ENCODE measurements at places on chromosomes 3 and 15.
A peak's percentile ranks its signal among the peaks of the same experiment; 100 is the strongest.

- no peak for DNase-seq
Measured at GRCh38 chr3:10509325-10509724, 3.9 kb upstream of the ATP2B2 start.

- DNase-seq: no peak
Measured at GRCh38 chr3:146557745-146558144, 13.3 kb upstream of the PLSCR1 start.

DNA sequence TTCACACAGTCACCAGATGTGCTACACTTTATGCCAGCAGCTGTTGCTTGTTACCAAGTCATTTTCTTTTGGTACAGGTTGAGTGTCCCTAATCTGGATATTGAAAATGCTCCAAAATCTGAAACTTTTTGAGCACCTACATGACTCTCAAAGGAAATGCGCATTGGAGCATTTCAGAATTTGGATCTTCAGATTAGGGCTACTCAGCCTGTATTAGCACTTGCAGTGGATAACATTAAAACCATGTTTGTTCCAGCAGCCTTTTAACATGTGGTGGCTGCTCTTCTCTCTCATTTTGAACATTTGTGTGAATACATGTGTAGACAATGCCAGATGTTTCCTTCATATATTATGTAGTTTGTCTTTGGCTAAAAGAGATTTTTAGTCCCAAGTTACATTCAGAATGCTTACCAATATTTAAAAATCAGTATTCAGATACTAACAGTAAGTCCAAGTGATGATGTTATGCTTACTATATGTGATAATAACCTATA is 230.9 kb upstream of the UBE2E1 start:
- DNase-seq: no peak

GRCh38 chr3:120331076-120331475 is 18.1 kb downstream of the LRRC58 start:
- no peak for DNase-seq

GRCh38 chr3:149330609-149331331 is 2.7 kb downstream of the TM4SF18 start:
- no peak for DNase-seq

GRCh38 chr3:46729038-46729437 is 11.4 kb upstream of the PRSS50 start:
- DNase-seq: no peak

DNA sequence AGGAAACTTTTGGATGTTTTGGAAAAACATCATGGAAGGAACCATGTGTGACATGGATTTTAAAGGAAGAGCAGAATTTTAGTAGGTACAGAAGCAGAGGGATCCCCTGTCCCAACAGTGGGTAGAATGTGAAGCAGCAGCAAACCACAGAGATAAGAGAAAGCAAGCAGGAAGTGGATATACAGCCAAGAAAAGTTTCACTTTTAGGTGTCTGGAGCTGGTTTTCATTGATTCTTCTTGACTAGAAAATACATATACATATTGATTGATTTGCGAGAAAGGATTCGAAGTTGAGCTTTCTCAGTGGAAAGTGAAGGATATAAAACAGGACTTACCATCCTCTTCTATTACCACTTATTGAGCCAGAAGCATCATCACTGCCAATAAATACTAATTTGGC is 133.5 kb downstream of the KCNMB2 start:
- DNase-seq: no peak

GRCh38 chr3:38573556-38573955 is 75.9 kb downstream of the SCN5A start:
- DNase-seq: no peak

DNA sequence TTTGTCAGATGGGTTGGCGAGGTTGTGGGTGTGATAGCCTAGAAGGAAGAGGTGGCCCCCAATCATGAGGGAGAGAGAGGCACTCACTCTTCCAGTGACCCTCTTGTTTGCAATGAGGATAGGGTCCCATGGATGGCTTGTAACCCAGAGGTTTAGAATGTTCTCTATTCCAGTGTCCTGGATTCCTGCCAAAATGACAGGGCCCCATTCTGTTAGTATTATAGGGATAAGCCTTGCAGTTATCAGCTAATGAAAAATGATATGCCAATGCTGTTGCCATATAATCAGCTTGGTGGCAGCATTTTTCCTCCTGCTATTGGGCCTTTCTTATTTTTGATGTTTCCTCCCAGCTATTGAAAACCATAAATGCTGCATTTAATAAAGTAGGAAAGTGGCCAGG is 23.3 kb upstream of the SENP7 start:
- no peak for DNase-seq

- DNase-seq: no peak
Measured at GRCh38 chr3:72891053-72891855, 3.4 kb downstream of the GXYLT2 start.

GRCh38 chr3:23170291-23170690 is 32.8 kb upstream of the UBE2E2 start:
- no peak for DNase-seq

- no peak for DNase-seq
Measured at GRCh38 chr15:66883284-66883911, 181.4 kb downstream of the SMAD6 start.

- no peak for DNase-seq
Measured at GRCh38 chr15:60721257-60721626, 242.3 kb upstream of the ICE2 start.

DNA sequence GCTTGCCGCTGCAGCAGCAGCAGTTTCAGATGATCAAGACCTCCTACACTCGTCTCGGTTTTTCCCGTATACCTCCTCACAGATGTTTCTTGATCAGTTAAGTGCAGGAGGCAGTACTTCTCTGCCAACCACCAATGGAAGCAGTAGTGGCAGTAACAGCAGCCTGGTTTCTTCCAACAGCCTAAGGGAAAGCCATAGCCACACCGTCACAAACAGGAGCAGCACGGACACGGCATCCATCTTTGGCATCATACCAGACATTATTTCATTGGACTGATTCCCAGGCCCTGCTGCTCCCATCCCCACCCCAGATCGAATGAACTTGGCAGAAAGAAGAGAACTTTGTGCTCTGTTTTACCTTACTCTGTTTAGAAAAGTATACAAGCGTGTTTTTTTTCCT is 17.6 kb downstream of the CALML4 start:
- DNase-seq: no peak

DNA sequence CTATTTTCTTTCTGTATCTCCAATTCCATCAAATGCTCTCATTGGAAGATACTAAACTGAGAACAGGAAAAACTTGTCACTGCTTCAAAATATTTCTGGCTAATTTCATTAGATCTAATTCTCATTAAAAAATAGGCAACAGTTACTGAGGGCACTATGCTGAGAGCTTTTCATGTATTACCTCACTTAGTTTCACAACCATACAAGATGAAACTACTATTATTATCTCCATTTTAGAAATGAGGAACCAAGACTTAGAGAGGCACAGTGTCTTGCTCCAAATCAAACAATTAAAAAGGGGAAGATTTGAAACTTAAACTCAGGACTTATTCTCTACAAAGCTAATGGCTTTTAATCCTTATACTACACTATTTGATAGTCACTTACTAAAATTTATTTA is 7.2 kb upstream of the OTOL1 start:
- DNase-seq: no peak

- DNase-seq: peak; percentile 14
Measured at GRCh38 chr15:56207092-56207491, 36.6 kb downstream of the RFX7 start.

- DNase-seq: no peak
Measured at GRCh38 chr15:94196531-94196930, 34.8 kb upstream of the MCTP2 start.

DNA sequence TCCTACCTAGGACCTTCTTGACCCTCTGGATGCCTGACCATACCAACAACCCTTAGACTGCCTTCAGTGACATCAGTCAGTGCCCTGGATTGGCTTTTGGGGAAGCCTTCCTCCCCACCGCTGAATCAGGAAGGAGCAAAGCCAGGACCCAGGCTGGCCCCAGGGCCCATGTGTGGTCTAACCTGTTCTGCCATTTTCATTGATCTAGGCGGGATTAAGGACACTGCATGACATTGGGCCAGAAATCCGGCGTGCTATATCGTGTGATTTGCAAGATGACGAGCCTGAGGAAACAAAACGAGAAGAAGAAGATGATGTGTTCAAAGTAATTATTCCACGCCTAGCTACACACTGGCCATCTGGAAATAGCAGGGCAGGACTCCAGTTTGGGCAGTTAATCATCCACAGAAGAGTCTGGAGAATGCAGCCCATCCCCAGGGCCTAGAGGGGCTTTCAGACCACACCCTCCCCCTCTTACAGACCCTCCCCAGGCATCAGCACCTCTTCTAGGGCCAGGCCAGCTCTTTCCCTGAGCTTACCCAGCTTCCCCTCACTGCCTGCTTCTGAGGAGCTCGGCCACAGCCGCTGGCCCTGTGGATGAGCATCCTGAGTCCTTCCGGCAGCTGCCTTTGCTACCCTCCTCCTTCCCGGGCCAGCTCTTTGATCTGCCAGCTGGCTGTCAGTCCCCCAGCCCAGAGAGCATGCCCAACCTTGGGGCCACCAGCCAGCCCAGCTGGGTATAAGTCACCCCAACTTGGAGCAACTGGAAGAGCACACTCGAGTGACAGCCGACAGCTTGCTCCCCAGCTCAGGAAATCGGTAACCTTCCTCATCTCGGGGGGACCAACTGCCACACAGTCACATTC is 45.9 kb downstream of the CHDH start:
- DNase-seq: no peak

GRCh38 chr3:180466401-180467011 is 135.5 kb upstream of the TTC14 start:
- DNase-seq: no peak

- no peak for DNase-seq
Measured at GRCh38 chr3:132513057-132513456, 84.0 kb upstream of the ACKR4 start.

GRCh38 chr3:101535221-101535620 is 22.2 kb upstream of the SENP7 start:
- DNase-seq: no peak

- peak; percentile 61 for DNase-seq
Measured at GRCh38 chr3:122392868-122393844, 9.2 kb downstream of the FAM162A start.

DNA sequence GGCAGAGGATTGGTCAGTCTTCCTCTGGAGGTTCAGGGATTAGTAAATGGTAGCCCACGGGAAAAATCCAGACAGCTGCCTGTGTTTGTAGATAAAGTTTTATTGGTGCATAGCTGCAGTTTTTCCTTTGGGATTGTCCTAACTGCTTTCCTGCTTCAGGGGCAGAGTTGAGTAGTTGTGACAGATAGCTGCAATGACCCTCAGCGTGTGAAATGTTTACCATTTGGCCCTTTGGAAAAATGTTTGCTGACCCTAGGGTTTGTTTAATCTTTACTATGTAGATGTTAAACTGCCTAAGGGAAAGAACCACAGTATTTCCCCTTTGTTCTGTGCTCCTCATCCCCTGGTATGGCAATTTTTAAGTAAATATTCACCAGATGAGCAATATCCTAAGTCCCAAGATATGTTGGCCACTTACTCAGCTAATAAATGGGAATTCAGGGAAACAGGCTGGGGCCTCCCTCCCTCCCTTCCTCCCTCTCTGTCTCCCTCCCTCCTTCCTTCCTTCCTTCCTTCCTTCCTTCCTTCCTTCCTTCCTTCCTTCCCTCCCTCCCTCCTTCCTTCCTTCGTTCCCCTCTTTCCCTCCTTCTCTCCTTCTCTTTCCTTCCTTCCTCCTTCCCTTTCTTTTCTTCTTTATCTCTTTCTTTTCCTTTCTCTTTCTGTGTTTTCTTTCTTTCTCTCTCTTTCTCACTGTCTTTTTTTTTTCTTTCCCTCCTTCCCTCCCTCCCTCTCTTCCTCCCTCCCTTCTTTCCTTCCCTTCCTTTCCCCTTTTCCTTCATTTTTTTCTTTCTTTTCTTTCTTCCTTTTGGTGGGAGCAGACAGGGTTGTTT is 234.6 kb upstream of the BHLHE40 start:
- no peak for DNase-seq

DNA sequence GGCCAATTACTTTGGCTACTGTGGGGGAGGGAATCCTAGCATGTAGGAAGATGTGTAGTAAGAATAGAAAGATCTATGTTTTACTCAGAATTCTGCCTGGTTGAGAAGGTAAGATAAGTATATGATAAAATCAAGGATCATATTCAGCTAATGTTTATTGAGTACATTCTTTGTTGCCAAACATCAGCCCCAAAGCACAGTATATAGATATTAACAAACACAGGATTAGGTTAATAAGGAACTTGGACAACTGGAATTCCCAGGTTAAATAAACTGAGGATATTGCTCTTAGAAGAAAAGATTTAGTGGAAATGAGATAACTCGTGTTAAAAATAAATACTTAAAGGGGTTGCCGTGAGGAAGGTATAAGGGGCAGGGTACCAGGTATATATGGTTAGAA is 129.6 kb downstream of the FILIP1L start:
- no peak for DNase-seq

- no peak for DNase-seq
Measured at GRCh38 chr3:86814918-86815655, 175.9 kb downstream of the VGLL3 start.

DNA sequence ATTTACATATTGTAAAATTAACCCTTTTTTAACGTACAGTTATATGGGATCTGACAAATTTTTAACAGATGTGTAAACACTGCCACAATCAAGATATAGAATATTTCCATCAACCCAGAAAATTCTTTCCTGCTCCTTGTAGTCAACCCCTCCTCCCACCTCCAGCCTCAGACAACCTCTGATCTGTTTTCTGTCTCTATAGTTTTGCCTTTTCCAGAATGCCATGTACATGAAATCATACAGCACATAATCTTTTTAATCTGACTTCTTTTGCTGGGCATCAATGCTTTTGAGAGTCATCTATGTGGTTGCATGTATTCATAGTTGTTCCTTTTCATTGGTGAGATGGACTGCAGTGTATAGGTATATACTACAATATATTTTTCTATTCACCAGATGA is 153.0 kb downstream of the SMAD6 start:
- no peak for DNase-seq

- no peak for DNase-seq
Measured at GRCh38 chr3:6532101-6532500, 328.8 kb upstream of the GRM7 start.

DNA sequence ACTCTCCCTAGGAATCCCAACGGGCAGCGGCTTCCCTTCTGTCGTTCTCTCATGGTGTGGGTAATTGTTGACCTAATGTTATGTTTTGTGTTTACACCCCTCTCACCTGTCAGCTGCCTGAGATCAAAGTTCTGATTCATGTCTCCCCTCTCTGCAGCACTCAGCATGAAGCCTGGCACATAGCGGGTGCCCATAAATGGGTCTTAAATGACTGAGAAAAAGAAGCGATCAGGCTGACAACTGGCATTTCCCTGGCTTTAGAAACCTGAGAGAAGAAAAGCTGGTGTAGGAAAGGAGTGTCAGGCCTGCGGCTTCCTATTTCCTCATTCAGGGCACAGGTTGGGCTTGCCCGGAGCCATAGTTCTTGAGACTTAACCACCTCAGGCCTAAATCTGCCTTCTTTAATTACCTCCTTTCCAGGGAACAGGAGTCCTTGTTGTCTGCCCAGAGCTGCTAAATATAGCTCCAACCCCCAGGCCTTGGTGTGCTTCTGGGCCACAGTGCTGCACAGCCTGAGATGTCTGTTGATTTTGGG is 31.8 kb downstream of the LPP start:
- peak; percentile 17 for DNase-seq

- no peak for DNase-seq
Measured at GRCh38 chr3:152266221-152266995, 2.3 kb upstream of the MBNL1 start.
